ENCODE measurements at places on chromosomes 11 and 22.

GRCh38 chr11:6567371-6567745, 36.1 kb downstream of the RRP8 start:
- DNase-seq: no peak

DNA sequence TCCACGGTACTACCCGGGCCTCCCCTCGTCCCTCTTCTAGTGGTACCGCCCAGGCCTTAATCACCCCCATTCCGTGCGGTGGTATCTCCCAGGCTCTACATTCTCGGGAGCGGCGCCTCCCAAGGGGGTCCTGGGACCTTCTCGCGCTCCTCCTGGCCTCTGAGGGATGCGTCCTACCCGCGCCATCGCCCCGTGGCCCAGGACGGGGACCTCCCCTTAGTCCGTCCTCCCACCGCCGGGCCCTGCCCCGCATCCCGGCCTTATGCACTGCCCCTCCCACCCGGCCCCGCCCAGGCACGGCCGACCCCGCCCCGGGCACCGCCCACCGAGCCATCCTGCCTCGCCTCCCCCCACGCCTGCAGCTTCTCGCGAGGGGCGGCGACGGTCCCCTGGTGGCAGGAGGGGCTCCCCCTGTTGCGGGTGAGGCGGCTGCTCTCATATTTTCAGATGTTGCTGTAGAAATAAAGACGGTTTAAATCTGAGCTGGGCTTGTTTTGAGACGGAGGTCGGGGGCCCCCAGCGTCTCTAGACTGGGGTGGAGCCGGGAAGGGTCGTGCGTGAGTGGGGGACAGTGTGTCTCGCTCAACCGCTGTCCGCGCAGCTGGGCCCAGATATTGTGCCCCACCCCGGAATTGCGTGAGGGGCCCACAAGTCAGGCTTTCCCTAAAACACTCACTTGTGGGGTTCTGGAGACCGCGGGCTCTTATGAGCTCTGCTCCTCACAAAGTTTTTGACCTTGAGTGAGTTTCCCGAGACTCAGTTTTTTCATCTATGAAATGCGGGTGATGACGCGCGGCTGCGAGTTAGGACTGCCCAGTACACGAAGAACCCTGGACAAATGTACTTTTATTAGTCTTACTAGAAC, 828 bp upstream of the RAB1B start:
- DNase-seq: peak; percentile 48

- no peak for DNase-seq
Measured at GRCh38 chr11:77647654-77648305, 10.2 kb upstream of the CLNS1A start.

GRCh38 chr22:24391836-24392217, 35.6 kb upstream of the ADORA2A start:
- no peak for DNase-seq

GRCh38 chr11:127017482-127017881, 16.9 kb upstream of the KIRREL3 start:
- DNase-seq: no peak

GRCh38 chr11:83456566-83456965, 170.4 kb upstream of the CCDC90B start:
- DNase-seq: no peak

DNA sequence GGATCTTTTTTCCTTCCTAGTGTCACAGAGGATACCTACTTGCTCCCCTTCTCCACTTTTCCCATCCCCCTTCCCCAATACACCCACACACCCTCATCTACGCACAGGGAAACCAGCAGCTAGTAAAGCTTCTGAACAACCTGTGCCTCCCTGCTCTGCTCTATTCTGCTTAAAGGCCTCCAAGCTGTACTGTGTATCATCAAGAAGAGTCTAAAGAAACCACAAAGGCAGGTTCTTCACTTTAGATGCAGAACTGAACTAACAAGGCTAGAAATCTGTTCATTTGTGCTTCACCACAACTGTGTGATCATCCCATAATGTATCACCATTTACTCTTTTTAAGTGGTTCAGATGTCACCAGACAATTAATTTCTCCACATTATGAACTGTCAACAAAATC, 132.5 kb downstream of the SGSM3 start:
- DNase-seq: no peak

- DNase-seq: no peak
Measured at GRCh38 chr22:29854432-29854831, 16.4 kb upstream of the ASCC2 start.

GRCh38 chr11:117884994-117885393, 8.5 kb upstream of the FXYD6 start:
- DNase-seq: no peak

DNA sequence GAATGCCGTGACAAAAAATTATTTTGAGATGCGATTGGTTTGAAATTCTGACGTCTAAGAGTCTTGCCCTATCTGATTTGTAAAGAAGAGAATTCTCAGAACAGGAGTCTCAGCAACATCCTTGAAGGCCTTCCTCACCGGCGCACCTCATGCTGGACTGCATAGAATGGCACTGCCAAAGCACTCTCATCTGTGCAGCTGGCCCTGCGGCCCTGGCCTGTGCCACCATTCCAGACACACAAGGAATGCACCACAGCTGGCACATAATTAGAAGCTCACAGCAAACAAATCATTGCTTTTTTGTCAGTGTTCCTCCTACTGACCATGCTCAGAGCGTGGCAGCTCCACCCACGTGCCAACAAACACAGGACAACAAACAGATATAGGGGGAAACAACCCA, 166.0 kb downstream of the KIRREL3 start:
- no peak for DNase-seq

Data from esophagus squamous epithelium (tissue), 5 donors.